Cerebellar nuclear complex (tissue), 1 donor: ENCODE measurements at places on chromosomes 5 and 9.

GRCh38 chr9:133181561-133181960 is 17.8 kb upstream of the GBGT1 start:
- no peak for DNase-seq

DNA sequence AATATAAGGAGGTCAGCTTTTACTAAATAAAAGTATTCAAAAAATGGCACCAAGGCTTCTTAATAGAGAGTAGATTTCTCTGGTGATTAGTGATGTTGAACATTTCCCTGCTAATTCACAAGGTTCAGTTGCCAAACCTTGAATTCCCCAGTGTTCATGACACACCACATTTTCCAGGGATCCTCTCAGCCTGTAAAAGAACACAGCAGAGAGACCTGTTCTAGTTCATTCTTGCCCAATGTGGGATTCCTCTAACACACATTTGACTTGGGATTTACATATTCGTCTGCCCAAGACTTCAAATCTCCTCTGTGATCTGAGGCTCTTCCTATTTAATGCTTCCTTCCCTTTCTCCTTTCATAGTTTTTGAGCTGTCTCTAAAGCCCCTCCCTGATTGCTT is 273.2 kb upstream of the CDH9 start:
- no peak for DNase-seq

DNA sequence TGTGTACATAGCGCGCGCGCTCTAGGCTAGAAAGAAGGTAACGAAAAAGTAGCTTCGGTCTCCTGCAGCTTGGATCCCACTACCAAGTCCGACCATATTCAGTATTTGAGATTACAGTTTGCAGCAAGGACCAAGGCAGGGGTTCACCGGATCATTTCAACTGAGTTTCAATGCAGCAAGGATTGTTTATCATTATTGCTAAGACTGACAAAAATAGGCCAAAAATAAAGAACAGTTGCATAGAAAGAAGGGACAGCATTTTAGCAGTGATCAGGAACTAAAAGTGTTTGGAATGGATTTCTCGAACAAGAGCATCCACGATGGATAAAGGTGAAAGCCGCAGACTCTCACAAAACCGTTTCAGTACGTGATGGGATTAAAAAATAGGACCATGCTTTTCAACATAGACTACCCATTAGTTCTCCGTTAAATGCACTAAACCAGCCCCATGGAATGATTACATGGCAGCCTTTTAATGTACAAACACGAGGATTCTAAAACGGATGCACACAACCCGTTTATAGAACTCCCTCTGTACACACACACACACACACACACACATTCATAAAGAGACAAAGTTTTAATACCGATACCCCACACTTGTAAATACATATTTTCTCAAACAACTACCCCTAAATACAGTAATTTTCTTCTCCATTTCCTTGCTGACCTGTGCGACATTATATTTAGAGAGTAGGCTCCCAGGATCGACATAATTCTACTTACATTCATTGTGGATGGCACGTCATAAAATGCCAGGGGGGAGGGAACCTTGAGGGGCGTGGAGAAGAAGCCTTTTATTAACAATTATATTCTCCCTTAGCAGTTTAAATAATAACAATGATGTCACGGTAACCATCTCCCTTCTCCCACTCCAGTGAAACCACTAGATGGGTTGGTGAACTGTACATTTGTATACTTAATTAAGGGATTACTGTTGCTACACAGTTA is 197.1 kb downstream of the MEF2C start:
- no peak for DNase-seq

DNA sequence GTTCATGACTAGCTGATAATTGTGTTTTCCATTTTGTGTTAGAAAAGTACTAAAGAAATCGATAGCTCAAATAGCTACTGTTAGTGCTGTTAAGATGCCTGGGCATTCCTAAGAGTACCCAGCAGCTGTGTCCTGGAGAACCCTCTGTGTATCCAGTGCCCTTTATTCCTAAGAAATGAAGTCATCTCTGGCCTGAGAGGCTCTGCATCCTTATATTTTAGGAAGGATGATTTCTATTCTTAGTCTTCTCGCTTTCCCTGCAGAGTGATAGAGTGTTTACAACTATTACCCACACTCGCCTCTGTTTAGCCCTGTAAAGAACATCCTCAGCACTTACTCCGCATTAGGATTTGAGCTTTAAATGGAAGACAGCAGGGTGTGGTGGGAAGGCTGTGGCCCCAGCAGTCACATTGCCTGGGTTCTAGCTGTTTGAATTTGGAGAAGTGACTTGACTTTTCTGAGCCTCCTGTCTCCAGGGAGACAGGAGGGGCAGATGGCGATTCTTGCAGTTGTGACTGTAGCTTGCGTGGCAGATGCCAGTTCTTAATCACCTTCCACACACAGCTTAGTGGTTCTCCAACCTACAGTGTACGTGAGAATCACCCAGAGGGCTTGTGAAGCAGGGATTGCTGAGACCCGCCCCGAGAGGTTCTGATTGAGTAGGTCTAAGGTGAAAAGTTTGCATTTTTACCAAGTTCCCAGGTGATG is 177.2 kb upstream of the PITX1 start:
- DNase-seq, result no peak

DNA sequence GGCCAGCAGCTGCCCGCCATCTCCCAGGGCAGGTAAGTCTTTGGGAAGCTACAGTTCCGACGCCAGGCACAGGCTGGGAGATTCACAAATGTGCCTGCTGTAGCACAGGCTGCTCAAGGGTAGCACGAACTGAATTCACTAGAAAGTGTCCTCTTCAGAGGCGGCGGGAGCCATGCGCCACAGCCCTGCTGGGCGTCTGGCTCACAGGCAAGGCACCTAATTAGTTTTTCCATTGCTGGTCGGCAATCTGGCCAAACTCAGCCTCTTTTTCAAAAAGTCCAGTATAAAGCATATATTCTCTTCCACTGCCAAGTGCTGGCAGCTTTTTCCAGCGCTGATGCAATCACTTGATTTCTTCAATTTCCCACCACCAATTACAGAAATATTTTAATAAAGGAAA is 128.9 kb upstream of the RAPGEF1 start:
- no peak for DNase-seq

DNA sequence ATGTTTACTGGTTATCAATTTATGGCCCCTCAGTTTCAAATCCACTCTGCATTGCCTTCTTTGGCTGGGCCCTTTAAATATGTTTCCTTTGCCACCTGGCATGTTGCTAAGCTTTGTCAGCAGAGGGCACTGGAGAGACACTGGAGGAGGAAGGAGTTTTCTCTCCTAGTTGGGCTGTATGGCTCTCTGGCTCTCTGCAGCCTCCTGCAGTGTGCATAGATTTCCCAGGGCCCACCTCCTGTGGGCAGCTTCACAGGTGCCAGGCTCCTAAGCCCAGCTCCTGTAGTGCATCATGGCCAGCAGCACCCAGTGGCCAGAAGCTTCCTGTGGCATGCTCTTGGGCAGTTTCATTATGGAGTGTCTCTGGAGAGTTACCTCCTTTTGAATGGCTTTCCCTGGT is 23.3 kb downstream of the CAVIN4 start:
- no peak for DNase-seq

GRCh38 chr9:116692616-116693015 is 5.5 kb downstream of the TRIM32 start:
- no peak for DNase-seq

DNA sequence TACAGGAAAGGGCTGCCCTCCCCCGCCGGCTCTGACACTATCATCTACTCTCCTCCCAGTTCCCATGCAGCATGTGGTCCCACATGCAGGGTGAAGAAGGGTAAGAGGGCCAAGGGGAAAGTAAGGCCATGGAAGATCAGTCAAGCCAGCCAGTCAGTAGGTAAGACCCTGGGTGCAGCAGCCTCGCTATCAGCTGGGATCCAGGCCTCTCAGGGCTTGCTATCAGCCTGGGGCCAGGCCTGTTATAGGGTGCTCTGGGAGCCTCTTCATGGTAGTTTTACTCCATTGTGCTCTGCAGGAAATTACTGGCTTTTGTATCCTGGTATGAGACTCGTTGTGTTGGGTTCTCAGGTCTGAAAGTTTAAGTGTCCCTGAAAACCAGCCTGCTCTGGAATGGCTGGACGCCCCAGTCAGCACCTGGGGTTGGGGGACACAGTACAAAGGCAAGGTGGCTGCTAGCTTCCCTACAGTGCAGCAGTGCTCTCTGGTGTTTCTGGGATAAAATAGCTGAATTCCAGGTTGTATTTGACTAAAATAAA is 21.4 kb downstream of the SLC22A4 start:
- no peak for DNase-seq

- DNase-seq, result no peak
Measured at GRCh38 chr9:137607141-137607857, 1.8 kb downstream of the ARRDC1 start.

GRCh38 chr5:140311011-140311467 is 8.1 kb upstream of the PFDN1 start:
- no peak for DNase-seq

GRCh38 chr9:133474853-133475252 is 4.0 kb downstream of the SLC2A6 start:
- DNase-seq, result no peak

- no peak for DNase-seq
Measured at GRCh38 chr9:136972335-136972734, 5.0 kb upstream of the PTGDS start.

GRCh38 chr5:175382171-175382570 is 61.8 kb downstream of the DRD1 start:
- DNase-seq, result no peak

DNA sequence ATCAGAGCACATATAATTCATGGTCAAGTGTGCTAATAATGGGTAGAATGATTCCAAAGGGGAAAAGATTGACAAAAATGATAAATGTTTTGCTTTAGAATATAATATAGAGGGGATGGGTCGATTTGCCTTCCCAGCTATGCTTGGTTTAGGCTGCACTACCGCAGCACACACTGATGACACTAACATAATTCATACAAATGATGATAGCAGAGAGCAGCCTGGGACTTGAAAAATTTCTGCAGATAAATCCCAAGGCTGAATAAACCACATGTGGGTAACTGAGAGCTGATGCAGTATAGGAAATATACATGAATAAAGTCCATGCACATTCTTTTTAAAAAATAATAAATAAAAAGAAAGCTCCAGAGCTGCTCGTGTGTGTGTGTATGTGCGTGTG is 54.5 kb downstream of the EFNA5 start:
- DNase-seq, result no peak
